ENCODE measurements at places on chromosomes 16 and 17. TPM values are rescaled to one million over a fixed set of nuclear protein-coding genes. Genes with fewer than 3 reads are reported as not detected.

The AGRP gene
- total RNA-seq: not detected

The REXO5 gene
- 3.0 TPM for total RNA-seq

The PSME3IP1 gene
- 58.1 TPM for total RNA-seq

The HOXB6 gene
- total RNA-seq: 0.92 TPM

The NHLRC4 gene
- total RNA-seq: 0.30 TPM

The TPSB2 gene
- total RNA-seq: 5.5 TPM

The HSPB9 gene
- not detected for total RNA-seq

The CARD14 gene
- total RNA-seq: not detected

The CYLD gene
- 39.5 TPM for total RNA-seq

The PPY gene
- not detected for total RNA-seq

The OTOA gene
- total RNA-seq: 0.11 TPM

The TM4SF5 gene
- not detected for total RNA-seq

The ITGAX gene
- 5.9 TPM for total RNA-seq

The P3H4 gene
- 5.1 TPM for total RNA-seq

The LDHD gene
- 89.3 TPM for total RNA-seq

The OR3A1 gene
- total RNA-seq: not detected

The ORMDL3 gene
- total RNA-seq: 104 TPM

The CYBA gene
- total RNA-seq: 26.8 TPM

The CISD3 gene
- 67.1 TPM for total RNA-seq

The TMC7 gene
- 1.9 TPM for total RNA-seq

The OR4D1 gene
- total RNA-seq: not detected

The GJC1 gene
- 32.0 TPM for total RNA-seq

Measured in cardiac septum (tissue), 1 donor.